ENCODE measurements at places on chromosomes 11 and 22.
A peak's percentile ranks its signal among the peaks of the same experiment; 100 is the strongest.

DNA sequence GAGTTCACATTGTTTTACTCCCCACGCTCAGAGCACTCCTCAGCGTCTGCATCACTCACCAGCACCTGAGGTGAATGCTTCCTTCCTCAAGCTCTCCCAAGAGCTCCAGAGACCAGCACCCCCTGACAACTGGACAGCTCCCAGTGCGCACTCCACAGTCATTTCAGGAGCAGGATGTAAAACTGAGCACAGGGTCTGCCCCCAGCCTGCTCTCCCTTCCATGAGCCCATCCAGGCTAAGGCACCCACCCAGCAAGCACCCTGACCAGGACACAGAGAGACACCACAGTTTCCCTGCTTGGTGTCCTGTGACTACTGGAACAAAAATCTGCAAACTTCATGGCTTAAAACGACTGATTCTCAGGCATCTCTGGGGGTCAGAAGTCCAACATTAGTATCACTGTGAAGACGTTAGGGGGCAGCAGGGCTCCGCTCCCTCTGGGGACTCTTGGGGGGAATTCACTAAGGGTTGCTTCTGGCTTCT lies 3.3 kb downstream of the SCGB1D2 start:
- DNase-seq: peak; percentile 25

DNA sequence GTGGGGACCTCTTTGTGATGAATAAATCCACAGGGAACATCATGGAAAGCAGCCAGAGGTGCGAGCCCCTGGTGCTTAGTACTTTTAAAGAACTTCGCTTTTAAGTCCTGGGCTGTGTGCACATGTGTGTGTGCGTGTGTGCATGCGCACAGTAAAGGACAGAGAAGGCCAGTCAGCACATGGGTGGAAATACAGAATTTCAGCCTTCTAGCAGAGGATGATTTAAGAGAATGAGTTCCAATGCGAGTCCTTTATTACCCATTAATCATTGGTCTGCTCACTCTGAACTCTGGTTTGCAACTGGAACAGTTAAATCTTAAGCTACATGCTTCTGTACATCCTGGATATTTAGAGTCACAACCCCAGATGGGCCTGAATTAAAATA lies 18.9 kb downstream of the TEAD1 start:
- DNase-seq: no peak

DNA sequence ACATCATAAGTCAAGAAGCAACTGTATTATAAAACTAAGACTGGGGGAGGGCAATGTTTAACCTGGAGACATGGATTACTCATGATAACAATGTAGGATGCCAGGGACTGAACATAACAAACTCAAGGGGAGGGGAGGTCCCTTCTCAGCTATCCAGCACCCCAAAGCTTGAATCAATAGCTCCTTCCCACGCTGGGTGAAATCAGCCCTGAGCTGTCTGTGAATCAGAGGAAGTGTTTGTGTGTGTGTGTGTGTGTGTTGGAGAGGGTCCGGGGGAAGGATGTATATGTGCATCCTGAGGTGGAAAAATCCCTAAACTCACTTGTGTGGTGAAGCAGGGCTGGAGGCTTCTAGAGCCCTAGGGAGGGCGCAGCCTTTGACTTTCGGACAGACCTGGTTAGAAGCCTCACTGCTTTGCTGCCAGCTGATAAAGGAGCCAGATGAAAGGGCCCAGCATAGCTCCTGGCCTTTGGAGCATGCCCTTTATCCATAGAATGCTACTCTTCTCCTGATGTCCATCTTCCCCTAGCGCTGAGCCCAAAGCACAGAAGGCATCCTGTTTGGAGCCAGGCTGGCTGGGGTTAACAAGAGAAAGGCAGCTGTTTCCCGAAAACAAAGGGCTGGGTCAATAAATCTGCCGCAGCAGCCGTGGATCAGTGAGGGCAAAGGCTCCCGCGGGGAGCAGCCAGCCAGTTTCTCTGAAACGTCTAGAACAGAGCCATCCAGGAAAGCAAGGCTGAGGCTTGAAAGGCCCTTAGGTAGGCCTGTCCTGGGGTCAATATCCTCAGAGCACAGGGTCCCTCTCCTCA lies 35.8 kb downstream of the TNKS1BP1 start:
- DNase-seq: no peak

- no peak for DNase-seq
Observed at GRCh38 chr11:84097186-84097585, 811.0 kb upstream of the CCDC90B start.

GRCh38 chr11:101955278-101955677 lies 39.0 kb upstream of the ANGPTL5 start:
- DNase-seq: no peak

GRCh38 chr11:97893612-97894011 lies 1127.1 kb upstream of the CNTN5 start:
- DNase-seq: no peak

GRCh38 chr22:42062506-42063170 lies 8.0 kb downstream of the NAGA start:
- no peak for DNase-seq

GRCh38 chr11:95699631-95700470 lies 89.7 kb downstream of the FAM76B start:
- DNase-seq: no peak

DNA sequence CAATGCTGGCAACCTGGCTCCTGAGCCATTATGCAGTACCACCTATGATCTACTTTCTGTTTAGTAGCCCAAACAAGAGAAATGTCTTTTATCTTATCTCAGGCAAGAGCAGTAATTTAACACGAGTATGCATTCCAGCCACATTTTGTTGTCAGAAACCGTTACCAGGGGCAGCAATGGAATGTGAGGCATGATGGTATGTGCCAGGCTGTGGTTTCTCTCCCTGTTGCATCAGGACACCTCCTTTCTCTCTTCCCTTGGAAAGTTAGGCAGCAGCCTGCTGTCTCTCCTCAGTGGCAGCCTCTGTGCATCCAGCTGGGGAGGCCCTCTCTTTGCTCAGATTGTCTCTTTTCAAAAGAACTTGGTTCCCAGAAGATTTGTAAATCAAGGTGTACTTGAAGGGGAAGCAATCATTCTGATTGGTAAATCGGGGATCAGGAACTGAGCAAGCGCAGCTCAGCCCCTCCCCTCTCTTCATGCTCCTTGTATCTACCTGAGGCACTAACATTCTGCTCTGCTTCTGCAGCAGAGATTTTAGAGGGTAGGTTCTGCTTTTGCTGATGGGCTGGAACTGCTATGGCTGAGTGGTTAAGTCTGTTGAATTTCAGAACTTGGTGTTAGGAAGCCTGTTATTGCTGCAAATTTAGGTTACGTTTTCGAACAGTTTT lies 229.2 kb downstream of the ADAMTS15 start:
- DNase-seq: no peak

DNA sequence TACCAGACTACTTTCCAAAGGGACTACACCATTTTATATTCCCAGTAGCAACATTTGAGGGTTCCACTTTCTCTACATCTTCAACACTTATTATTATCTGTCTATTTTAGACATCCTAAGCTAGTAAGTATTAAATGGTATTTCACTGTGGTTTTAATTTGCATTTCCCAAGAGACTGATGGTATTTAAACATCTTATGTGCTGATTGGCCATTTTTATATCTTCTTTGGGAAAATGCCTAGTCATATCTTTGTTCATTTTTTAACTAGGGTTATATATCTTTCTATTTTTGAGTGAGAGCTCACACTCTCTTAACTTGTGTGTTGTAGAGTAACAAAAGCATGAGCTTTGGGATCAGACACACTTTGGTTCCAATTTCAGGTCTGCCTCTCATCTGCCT lies 73.7 kb downstream of the PRCP start:
- DNase-seq: no peak

DNA sequence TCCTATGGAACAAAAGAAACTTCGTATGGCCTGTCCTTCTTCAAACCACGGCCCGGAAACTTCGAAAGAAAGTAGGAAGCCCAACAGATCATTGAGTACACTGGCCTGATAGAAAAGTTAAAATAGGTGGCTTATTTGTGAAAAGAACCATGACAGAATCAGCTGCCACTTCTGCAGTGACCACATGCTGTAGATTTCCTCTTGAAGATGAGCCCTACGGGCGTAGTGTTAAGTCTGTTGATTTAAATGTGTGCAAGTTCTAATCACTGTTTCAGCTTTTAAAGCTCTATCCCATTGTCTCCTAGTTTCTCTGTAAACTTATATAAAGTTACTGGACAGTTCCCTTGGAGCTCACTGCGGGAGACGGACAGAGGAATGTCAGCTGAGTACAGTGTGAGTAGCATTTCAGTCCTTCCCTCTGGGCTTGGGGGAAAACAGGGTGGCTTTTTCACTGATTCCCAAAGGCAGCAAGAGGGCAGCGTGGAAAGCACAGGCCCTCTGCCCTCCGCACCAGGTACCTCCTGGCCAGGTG lies 17.8 kb downstream of the SAMM50 start:
- DNase-seq: no peak

All from LNCaP clone FGC (cell line).